ENCODE measurements at places on chromosomes 2 and 18.

DNA sequence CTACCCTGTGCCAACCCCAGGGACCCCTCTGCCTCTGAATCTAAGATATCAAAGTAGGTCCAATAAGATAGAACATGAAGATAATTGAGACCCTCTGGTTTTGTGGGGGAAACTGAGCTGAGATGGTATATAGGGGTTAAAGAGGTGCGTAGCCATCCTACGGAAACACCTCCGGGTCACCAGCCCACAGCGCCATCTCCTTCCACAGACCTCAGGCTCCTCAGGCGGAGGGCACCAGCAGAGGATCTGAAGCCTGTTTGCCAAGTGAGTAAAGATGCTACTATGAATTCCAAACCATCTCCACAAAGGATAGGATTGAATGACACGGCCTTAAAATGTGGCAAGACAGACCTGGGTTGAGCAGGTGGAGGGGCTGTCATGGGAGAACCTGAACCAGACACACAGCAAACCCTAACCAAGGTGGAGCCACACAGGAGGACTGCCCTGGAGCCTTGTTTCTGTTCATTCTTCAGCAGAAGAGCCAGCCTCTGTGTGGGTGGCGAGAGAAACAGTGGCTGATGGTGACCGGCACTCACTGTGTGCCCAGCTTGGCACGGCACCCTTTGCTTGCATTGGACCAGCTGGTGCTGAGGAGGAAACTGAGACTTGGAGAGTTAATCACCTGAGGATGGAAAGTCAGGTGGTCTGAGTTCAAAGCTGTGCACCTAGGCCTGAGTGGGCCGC is 10.2 kb downstream of the GBX2 start:
- H3K36me3 ChIP-seq: no peaks in the 10 kb centered on the region
- DNase-seq: no peak
- no peak overlapping the region for H3K4me3 ChIP-seq
- no peaks in the 10 kb centered on the region for H3K27me3 ChIP-seq
- H3K27ac ChIP-seq: no peak overlapping the region

- H3K4me1 ChIP-seq: peaks cover 4% of the 10 kb centered on the region
- H3K4me3 ChIP-seq: no peak overlapping the region
- H3K36me3 ChIP-seq: no peaks in the 10 kb centered on the region
- no peaks in the 10 kb centered on the region for H3K27me3 ChIP-seq
- no peak for DNase-seq
Measured at GRCh38 chr2:28956890-28957289, 24.2 kb upstream of the TOGARAM2 start.

- no peak for DNase-seq
- H3K4me3 ChIP-seq: no peak overlapping the region
- no peaks in the 10 kb centered on the region for H3K27me3 ChIP-seq
- no peak overlapping the region for H3K27ac ChIP-seq
Measured at GRCh38 chr2:221641181-221641871, 69.2 kb upstream of the EPHA4 start.

DNA sequence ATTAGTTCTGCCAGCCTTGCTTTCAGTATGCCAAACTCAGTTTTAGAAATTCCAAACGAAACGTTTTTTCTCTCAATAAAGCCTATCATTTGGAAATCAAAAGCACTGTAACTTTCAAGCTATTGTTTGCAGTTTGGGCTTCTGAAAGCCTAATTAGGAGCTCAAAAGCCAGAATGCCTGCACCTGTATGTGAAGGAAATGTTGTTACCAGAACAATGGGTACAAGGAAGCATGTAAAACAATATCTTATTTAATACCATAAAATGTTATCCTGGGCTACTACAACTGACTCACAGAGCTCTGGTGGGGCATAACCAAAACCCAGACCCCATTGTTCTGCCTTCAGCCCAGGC is 12.6 kb upstream of the GULP1 start:
- H3K4me1 ChIP-seq: peaks cover 12% of the 10 kb centered on the region
- H3K36me3 ChIP-seq: no peaks in the 10 kb centered on the region
- H3K4me3 ChIP-seq: no peak overlapping the region
- H3K27ac ChIP-seq: no peak overlapping the region
- no peaks in the 10 kb centered on the region for H3K27me3 ChIP-seq

- H3K27ac ChIP-seq: no peak overlapping the region
- no peaks in the 10 kb centered on the region for H3K27me3 ChIP-seq
- no peak overlapping the region for H3K4me3 ChIP-seq
- DNase-seq: no peak
- no peaks in the 10 kb centered on the region for H3K36me3 ChIP-seq
- peaks cover 11% of the 10 kb centered on the region for H3K4me1 ChIP-seq
Measured at GRCh38 chr2:207479198-207479785, 50.5 kb upstream of the CREB1 start.
